DMS 273 treated with DMSO at 0.1 percent for 48 hours (cell line): ENCODE measurements at places on chromosomes 11 and 22.

DNA sequence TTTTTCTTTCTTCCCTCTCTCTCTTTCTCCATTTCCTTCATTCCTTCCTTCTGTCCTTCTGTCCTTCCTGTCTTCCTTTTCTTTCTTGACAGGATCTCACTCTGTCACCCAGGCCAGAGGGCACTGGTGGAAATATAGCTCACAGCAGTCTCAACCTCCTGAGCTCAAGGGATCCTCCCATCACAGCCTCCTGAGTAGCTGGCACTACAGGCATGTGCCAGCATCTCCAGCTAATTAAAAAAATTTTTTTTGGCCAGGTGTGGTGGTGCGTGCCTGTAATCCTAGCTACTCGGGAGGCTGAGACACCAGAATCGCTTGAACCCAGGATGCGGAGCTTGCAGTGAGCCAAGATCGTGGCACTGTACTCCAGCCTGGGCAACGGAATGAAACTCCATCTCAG, 4.8 kb upstream of the DUSP8 start:
- DNase-seq = no peak

DNA sequence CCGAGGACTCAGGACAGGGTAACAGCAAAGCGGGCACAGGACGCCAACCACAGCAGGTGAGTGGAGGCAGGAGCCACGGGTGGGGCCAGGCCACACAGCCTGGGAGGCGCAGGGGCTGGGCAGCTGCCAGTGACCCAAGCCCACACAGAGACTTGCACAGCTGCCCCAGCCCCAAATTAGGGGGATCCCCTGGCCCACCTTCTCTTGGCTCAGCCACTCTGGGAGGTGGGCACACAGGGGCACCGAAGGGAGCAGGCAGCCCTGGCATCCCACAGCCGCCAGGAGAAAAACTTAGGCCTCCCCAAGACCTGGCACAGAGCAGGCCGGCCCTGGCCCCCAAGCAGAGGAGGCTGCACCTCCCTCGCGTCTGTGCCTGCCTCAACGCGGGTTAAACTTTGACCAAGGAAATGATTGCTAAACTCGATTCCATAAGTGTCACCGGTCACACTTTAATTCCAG, at the start of gene SLC22A12:
Gene SLC22A12, plus strand, starts transcription at position 458 of the 459 bp plus-strand sequence. CDS start 337 bp downstream, outside the sequence.
- DNase-seq = no peak

- no peak for DNase-seq
Observed at GRCh38 chr11:62921573-62922188, 518 bp upstream of the CHRM1 start.

GRCh38 chr11:131658952-131659351, 288.5 kb downstream of the NTM start:
- DNase-seq = no peak

DNA sequence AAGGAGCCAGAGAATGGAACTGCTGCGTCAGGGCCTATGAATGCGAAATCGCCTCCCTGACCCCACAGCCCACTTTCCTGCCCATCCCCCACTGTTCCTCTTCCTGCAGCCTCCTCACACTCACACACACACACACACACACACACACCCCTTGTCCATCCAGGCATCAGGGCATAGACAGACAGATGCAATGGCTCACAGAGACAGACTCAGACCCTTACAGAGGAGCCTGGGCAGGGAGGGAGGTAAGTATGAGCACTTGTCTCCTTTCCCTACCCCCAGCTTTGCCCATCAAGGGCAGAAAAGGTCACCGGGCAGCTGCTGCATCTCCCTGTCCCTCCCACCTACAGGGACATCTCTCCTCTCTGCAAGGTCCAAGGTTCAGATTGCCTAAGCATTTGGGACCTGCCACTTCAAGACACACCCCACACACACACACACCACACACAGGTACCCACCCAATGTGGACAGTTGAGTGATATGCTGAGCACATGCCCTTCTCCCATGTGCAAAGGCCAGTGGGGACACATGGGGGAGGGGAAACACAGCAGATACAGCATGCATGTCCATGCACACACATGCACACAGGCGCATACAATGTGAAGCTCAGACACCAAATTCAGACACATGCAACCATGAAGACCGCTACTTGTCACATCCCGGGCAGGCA, 2.0 kb upstream of the NRXN2 start:
- no peak for DNase-seq
